Neuronal stem cell (in vitro differentiated cells): ENCODE measurements at places on chromosomes 1 and 21.

DNA sequence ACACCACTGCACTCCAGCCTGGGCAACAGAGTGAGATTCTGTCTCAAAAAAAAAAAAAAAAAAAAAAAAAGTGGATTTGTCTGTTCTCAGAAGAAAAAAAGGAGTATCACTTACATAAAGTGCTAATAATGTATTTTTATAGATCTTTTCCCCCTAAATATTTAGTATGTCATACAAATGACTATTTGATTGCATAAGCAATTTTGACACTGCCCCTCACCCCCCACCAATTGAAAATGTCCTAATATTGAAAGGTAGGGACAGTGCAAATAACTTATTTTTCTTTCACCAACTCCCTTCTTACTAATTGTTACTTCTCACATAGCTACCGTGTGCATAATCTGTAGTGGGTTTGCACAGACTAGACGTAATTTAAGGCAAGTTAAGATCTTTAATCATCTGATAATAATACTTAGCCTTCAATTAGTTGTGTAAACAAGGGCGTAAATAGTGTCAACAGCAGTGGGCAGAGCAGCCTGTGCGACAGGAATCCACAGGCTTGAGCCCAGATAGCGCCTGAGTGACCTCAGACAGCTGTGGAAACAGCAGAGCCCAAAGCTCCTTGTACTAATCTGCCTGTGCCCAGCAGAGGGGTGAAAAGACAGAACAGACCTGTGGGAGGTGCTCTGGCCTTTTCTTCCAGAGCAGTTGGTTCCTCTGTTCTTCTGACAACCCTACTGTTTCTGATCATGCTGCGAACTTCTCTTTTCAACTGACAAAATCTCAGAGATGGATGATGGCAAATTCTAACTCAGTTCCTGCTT lies 4.5 kb upstream of the IER5 start:
- DNase-seq, result no peak

- DNase-seq, result no peak
Observed at GRCh38 chr1:46288485-46289133, 14.8 kb downstream of the LRRC41 start.

DNA sequence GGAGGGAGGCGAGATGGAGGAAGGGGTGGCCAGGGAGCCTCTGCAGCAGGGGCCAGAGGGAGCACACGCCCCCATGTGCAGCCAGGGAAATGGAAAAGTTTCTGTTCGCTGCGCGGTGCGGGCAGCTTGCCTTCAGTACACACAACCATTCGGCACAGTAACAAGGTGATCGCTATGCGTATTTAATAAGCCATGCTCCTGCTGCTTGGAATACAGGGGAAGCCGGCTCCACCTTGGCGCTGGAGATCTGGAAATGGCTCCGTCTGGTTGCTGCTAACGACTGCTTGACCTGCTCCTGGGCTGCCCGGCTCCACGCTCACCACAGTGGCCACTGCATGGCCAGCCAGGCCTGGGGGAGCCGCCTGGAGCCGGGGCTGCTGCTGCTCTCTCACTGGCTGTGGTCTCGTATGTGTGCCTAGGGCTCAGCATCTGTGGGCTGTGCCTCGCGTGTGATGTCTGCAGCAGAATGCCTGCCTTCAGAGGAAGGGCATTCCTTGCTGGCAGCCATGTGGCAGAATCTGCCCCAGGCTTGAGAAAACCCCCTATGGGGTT lies 86.4 kb upstream of the ACTL8 start:
- DNase-seq, result no peak

GRCh38 chr1:42340901-42341300 lies 5.9 kb upstream of the FOXJ3 start:
- no peak for DNase-seq

GRCh38 chr1:182811975-182812722 lies 22.6 kb downstream of the NPL start:
- DNase-seq, result no peak

DNA sequence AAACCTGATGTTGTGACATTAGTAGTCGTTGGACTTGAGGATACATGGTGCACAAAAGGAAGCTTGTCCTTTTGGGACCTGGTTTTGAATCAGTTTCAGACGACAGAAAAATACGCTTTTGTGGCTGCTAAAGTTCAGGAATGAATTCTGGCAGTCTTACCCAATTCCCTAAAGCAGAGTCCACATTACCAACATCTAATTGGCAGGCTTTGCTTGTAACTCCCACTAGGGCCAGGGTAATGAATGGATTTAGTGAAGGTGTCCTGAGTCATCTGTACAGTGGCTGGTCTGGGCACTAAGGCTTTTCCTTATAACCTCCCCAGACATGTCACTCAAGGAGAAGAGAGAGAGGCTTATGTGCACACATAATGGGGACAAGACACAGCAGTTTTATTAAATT lies 66.2 kb upstream of the RNPC3 start:
- no peak for DNase-seq

GRCh38 chr1:44594871-44595735 lies 79.2 kb downstream of the TMEM53 start:
- peak; percentile 77 for DNase-seq

- DNase-seq, result no peak
Observed at GRCh38 chr1:38833146-38833545, 26.4 kb downstream of the RRAGC start.

- no peak for DNase-seq
Observed at GRCh38 chr1:157984469-157984868, 9.0 kb upstream of the KIRREL1 start.

DNA sequence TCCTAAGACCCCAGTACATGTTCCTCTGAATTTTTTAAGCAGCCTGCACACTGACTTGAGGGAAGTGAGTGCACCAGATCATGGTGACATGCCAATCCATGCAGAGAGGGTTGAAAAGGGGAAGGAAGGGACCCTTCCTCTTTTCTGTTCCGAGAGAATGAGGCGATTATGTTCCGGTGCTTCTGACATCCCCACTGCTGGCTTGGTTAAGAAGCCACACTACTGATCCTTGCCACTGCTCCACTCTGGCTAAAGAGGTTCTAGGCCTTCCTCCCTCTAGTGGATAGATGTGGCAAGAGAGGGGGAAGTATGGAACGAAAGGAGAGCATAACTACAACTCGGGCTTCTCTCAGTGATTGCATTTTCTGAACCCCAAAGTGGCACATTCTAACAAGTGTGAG lies 1.8 kb upstream of the CYB5R1 start:
- peak; percentile 36 for DNase-seq

DNA sequence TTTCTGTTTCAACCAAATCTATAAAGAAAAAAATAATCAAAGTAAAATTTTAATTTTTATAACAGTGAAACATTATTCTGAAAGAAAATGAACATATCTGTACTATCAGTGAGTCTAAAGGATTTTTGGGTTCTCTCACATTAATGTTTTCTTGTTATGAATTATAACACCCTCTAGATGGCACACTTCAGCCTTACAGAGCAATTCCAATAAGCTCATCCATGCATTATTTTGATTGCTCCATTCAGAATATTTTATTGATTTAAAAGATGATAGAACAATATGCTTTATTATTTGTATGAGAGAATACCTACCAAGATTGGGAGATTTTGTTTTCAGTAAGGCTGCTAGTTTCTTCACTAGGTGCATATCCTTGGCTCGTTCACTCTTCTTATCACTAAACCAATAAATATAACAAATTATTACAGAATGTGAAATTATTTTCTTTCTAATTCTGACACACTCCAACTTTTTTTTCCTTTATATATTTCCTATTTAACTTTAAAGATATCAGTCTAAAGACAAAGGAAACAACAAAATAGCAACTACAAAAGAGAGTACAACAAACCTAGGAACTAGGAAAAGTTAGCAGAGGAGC lies 82.4 kb downstream of the RAB3GAP2 start:
- DNase-seq, result no peak

GRCh38 chr1:85464497-85465098 lies 361 bp downstream of the DDAH1 start:
- DNase-seq, result peak; percentile 67

- DNase-seq, result no peak
Observed at GRCh38 chr1:71695821-71696220, 586.5 kb downstream of the NEGR1 start.

DNA sequence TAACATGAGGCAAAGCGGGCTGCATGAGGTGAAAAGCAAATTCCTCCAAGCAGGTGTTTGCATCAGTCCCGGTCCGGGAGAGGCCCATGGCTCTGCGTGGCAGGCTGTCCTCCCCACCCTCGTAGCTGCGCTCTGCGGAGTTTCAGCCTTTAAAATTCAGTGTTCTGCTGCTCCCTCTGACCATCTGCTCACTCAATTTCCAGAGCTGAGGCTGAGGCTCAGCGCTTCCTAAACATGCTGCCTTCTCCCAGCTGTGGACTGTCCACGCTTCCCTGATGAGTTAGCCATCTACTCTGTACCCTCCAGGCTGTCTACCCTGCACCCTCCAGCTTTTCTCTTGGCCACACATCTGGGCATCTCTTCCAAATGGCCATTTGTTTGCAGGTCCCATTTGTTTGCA lies 87.7 kb downstream of the KCNJ6 start:
- DNase-seq, result no peak

DNA sequence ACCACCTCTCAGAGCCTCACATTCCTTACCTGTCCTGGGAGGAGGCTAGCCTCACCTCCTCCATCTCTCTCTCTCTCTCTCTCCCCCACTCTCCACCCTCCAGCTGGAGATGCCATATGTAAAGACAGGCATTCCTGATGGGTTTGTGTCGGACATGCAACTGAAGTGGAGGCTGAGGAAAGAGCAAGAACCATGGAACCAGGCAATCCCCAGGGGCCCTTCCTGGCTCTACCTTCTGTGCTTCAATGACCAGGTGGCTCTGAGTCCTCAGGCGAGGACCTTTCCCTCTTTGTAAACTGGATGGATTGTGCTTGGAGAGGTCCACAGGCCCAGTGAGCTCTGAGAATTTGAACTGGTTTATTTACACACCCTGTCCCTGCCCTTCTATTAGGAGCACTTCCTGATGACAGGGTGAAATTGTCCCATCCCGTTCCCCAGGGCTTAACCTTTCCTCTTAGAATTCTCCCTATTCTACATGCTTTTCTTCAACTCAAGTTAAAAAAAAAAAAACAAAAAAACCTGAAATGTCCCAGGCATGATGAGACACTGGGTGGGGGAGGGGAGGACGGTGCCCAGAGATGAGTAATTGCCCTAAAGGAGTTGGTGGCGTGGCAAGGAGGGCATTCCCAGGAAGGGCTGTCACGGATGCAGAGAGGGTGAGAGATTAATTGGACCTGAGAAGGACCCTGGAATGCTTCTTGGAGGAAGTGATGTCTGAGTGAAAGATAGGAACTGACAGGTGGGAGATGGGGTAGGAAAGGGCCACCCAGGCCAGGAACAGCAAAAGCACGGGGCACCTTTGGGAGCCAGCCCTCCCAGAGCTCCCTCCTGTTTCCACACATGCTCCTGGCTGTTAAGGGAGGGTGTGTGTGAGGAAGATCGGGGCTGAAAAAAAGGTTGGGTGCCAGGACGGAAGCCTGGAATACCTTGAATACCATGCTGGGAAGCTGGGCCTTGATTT lies 50.2 kb upstream of the WASF2 start:
- DNase-seq, result no peak

- DNase-seq, result no peak
Observed at GRCh38 chr1:90193116-90193515, 198.2 kb downstream of the ZNF326 start.

DNA sequence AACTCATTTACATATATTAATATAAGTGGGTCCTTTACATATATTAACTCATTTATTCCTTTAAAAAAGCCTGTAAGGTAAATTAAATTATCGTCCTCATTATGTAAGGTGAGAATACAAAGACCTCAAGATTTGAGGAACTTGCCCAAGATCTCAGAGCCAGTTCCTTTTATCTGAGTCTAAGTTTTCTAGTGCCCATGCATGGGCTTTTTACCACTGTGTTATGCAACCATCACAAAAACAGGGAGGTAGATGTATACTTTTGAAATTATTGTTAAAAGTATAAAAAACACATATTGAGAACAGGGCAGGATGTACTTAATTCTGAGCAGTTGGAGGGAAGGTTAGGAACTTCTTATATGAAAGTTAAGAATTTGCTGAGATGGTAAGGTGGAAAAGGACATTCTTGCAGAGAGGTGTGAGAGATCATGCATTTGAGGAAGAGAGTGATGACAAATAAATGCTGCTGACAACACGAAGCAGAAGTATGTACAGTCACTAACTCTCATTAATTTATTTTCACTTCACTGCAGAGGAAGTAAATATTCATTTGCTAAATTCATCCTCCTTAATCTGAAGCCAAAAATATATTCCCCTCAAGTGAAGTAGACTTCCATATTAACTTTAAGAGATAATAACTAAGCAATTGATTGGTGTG lies 28.9 kb upstream of the LYPLAL1 start:
- no peak for DNase-seq

GRCh38 chr21:29299046-29299915 lies 559 bp downstream of the BACH1 start:
- peak; percentile 49 for DNase-seq

DNA sequence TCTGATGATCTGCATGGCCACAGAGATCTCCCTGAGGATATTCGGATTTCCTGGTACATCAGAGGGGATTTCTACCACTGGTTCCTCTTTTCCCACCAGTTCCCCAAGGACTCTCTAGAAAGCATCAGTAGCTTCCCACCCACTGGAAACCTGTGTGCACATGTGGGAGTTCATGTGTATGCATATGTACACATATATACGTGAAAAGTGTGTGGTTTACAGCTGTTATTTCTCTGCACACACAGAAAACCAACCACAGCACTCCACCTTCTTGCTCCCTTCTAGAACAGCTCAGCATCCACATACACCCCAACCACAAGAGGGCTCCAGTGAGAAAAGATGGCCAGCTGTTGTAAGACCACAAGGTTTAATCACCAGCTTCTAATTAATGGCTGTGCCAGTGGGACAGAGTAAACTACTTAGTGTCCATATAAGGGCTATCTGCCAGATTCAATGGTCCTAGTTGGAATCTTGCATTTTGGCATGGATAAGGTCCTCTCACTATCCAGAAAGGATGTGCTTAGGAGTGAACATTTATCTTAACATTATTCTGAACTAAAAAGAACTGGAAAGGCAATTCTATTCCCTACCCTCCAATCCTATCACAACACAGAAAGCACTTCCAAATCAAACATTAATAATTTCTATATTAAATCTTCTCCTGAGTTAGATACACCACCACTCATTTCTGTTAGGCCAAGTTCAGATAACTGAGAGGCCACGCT lies 24.1 kb downstream of the GPR3 start:
- DNase-seq, result no peak

DNA sequence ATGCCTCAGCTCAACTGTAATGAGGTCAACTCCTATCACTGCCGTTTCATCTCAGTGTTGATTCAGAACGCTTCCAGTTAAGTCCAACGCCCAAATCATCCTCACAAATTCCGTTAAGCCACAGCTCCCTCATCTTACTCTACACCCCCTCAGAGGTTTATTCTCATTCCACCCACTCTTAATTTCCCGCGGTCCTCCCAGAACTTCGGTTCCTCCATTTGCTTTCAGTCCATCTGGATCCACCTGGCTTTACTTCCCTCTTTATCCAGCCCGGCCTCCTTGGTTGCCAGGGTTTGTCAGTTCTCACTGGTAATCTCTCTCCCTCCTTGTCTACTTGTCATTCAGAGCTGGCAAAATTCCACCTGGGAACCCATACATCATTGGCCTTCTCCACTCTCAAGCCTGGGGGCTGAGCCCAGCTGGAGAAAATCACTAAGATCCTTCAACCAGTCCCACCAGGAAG lies 51.3 kb upstream of the RUNX1 start:
- no peak for DNase-seq
